ENCODE measurements at places on chromosomes 11 and 22. TPM values are rescaled to one million over a fixed set of nuclear protein-coding genes. Genes with fewer than 3 reads are reported as not detected.

DNA sequence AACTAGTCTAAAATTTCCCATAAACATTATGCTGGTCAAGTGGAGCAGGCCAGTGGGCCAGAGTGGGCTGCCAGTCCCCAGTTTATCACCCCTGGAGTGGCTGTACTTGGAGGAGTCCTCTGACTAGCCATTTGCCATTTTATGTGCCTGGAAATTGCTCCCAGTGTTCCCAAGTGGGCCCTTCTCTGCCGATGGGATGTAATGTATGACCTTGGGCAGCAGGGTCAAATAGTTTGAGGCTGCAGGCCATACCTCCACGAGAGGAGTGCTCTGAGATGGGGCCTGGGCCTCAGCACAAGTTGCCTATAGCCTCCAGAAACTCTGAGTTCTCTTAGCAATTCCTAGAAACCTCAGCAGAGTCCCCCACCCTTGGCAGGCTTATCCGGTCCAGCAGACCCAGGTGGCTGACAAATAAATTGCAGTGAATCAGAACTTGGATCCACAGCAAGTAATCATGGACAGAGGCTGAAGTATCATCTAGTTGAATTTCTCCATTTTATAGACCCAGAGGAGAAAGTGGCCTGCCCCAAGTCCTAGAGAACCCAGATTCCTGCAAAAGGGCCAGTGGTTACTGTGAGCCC lies 17.8 kb upstream of the PATZ1 start:
- DNase-seq, result no peak

The APIP gene
- 9.9 TPM for total RNA-seq

The ALDH3B2 gene
- 221 TPM for total RNA-seq

DNA sequence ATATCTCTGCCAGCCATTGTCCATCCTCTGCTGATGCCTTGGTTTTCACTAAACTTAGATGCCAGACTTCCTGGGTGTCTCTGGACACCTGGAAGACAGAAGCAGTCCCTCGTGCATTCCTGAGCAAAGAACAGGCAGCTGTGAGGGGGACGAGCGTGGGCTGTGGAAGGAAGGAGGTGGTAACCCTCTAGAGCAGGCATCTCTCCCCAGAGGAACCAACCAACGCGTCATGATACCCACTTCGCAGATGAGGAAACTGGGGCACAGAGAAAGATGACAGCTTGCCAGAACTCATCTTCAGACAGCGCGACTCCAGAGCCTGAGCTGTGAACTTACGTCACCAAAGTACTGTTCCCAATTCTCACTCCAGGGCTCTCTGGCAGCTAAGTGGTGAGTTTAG lies 123.4 kb downstream of the OPCML start:
- DNase-seq, result no peak

- no peak for DNase-seq
These were observed 8.1 kb upstream of the GLYAT start for GRCh38 chr11:58739725-58740430.

- DNase-seq, result no peak
These were observed 12.2 kb downstream of the BDNF start for GRCh38 chr11:27688076-27688475.

The KDM4D gene
- 0.94 TPM for total RNA-seq

Data from lower leg skin (tissue), 4 donors.